ENCODE measurements at places on chromosomes 16 and 17.

DNA sequence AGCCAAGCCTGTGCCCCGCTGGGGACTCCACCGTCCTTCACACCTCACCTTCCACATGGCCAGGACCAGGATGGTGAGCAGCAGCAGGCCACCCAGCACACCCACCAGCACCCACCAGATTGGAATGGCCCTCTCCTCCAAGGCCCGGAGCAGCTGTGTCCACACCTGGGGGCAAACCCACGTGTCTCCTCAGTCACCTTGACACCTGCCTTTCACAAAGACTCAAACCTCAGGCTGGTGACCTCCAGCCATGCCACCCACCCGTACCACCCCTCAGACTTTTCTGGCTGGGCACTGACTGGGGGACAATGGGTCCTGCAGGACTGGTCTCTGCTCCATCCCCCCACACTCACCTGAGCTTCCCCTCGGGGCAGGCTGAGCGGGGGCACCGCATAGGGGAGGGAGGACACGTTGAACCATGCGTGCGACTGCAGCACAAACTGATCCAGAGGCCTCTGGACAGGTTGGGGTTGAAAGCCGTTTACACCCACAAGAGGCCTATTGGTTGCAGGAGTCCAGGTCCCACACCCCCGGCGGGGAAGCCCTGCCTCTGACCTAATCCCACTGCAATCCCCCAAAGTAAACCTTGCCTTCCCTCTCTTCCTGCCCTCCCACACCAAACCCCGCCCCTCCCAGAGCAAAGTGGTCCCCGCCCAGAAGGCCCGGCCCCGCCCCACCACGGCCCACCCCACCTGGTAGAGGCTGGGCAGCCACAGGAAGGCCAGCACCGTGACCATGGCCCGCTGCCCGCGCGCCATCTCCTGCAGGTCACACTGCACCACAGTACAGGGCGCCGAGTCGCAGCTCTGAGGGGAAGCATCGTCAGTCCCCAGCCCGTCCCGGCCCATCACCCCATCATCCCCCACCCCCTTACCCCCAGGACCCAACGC lies 10.9 kb upstream of the FAM171A2 start:
- DNase-seq: no peak

- DNase-seq: no peak
These were observed at the start of gene RILP for GRCh38 chr17:1649844-1650501. TSS of gene RILP (minus strand) at chr17:1649866. CDS start at chr17:1649804, 62 bp downstream.

DNA sequence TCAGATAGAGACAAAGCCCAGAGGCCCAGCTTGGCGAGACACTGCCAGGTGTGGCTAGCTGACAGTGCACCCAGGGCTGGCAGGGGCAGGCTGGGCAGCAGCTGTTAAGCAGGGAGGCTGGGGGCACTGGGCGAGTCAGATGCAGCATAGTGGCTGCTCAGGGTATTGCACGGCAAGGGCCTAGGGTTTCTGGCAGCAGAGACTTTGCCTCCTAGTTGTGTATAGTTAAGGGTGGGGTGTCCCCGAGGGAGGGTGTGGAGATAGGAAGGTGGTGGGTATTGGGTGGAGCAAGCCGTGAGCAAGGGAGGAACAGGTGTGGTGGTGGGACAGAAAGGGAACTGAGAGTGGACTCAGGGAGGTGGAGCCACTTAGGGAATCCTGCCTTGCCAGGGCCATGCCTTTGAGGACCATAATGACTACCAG lies 66.0 kb downstream of the SMPD3 start:
- DNase-seq: no peak

GRCh38 chr17:1179818-1180742 lies at the start of gene ABR:
TSS of gene ABR (minus strand) at chr17:1179981. CDS start at chr17:1179727, 254 bp downstream.
- peak; percentile 34 for DNase-seq

DNA sequence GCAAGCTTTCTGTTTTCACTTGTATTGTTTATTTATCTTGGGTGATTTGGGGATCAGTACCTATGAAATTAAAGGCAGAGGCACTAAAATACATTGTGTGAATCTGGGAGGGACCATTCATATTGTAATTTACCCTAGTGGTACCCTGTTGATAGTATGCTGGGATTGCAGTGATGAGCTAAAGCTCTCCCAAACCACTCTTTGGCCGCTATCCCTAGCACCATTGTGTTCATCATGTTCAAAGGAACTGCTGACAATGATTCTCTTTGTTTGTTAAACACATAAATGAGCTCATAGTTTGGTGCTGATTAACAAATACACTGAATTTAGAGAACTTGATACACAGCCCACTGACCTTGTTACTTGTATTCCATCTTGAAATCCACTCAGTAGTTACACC lies 1469.8 kb downstream of the CDH11 start:
- DNase-seq: no peak

GRCh38 chr17:2262135-2262587 lies 41.4 kb downstream of the SMG6 start:
- DNase-seq: no peak

DNA sequence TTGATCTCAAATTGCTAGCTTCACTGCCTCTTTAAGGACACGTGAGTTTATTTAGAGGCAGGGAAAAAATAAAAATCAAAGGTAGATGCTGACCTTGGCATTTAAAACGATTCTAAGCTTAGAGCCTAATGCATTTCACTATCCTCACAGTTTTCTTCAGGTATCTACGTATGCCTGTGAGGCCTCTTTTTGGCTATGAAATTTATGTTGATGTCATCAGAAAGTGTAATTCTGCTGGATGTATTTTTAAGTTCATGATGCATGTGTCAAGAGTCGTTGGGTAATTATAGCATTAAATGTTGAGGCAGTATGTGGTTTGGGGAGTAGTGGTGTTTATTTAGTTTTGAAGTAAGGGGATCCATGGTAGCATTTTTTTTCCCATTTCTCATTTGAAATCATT lies 4.2 kb upstream of the KRTAP3-2 start:
- no peak for DNase-seq

DNA sequence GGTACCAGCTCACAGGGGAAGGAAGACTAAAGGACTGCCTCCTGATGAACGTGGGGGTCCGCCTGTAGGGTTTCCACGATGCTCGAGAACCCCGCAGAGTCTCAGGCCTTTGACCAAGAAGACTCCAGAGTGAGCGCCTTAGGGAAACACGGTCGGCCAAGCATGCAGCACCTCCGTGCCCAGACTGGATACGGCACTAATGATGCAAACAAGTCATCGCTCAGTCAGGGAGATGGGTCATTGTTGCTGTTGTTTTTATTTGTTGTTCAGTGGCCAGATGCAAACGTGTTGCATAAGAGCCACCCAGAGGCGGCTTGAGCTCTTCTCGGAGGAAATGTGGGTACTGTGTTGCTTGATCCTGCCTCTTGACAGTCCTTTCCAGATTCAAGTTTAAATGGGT lies 19.3 kb upstream of the RBFOX3 start:
- DNase-seq: peak; percentile 4

GRCh38 chr17:79372470-79373238 lies 238.2 kb downstream of the RBFOX3 start:
- no peak for DNase-seq

DNA sequence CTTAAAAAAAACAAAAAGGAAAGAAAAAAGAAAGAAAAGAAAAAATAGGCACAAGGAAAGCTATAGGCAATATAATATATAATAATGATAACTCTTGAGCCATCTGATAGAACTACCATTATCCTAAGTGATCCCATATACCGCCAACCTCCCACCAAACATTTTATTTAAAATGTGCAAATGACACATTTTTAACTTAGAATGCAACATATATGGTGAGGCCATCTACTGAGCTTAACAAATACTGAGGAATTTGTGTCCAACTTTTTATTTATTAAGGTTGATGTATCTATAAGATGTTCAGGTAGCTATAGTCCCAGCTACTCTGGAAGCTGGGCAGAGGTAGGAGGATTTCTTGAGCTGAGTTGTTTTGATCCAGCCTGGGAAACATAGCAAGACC lies 14.4 kb upstream of the APPBP2 start:
- DNase-seq: no peak

DNA sequence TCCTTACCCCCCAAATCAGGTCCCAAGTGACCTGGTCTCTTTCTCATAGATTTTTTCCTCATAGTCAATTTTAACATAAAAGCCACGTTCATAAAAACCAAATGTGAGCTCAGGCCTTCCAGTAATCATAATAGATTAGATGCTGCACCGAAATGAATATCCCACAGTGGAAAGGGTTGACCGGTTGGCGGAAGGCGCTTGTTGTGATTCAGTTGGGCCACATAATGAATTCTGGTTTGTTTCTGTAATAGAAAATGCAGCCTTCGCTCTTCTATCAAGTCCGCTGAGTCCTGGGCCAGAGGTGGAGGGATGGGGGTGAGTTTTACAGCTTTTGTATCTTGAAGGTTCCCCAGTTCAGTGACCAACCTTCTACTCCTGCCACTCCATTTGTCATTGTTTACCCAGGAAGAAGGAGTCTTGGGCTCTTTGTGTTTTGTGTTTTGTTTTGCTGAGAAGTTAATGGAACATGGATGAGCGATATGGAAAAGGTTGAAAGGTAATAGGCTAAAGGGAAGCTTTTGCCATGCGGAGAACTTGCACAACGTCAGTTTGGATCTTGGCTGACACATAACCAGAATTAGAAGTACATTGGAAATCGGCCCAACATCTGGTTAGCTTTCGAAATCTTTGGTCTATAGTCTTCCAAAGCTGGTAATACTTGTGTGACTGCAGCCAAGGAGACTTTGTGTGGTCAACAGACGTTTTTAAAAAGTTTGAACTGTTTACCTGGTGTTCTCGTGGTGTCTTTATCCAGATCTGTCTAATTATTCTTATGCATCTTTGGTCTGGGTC lies 89.5 kb downstream of the CLEC16A start:
- no peak for DNase-seq

- no peak for DNase-seq
These were observed 224 bp upstream of the NHERF1 start for GRCh38 chr17:74748279-74748528.

- no peak for DNase-seq
These were observed 72.6 kb upstream of the CNEP1R1 start for GRCh38 chr16:49952386-49952785.

DNA sequence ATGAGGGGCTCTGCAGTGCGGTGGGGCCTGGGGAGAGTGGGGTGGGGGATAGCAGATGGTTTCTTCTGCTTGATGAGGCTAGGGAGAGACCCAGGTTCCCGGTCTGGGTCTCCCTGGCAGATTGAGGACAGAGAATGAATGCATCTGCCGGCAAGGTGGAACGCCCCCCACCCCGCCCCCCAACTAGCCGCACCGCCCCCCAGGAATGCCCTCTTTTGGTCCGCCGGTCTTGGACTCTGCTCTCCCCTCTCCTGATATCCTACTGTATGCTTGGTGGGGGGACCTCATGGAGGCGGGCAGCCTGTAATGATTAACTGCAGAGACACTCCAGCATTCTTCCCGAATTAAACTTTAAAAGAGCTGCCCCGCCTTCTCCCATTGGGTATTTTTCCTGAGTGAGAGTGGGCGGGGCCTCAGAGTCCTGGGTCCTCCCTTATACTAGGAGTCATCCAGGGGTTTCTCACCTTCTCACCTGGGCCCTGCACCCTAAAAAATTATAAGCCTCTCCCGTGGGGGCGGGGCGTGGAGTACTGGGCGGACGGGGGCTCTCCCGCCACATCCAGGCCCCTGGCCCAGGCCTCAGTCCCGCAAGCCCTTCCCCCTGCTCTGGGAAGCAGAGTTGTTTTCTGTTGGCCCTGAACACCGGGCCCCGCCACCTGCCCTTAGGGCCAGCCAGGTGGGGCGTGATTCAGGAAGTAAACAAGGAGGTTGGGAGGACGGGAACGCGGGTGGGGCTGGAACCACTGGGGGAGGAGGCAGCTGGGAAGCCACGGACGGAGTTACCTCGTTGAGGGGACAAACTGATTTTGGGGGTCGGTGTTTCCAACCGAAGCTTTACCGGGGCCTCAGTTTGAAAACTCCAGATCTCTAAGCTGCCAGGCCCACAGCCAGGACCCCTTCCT lies 1.5 kb downstream of the GRB7 start:
- peak; percentile 48 for DNase-seq

DNA sequence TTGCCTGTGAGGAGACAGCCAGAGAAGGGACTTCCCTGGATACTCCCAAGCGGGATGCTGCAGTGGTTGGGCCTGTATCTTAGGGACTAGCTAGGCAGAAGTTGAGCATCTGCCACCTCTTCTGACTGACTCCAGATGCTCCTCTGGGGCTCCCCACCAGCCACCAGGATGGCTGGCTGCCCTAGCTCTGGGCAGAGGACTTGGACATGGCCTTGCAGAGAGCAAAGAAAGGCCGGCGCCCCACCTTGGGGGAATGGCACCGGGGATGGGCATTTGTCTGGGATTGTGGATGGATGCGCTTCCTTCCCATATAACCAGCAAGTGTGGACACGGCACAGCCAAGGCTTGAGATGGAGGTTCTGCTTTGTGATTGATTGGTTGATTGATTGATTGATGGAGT lies 69.0 kb downstream of the OR1D5 start:
- no peak for DNase-seq

DNA sequence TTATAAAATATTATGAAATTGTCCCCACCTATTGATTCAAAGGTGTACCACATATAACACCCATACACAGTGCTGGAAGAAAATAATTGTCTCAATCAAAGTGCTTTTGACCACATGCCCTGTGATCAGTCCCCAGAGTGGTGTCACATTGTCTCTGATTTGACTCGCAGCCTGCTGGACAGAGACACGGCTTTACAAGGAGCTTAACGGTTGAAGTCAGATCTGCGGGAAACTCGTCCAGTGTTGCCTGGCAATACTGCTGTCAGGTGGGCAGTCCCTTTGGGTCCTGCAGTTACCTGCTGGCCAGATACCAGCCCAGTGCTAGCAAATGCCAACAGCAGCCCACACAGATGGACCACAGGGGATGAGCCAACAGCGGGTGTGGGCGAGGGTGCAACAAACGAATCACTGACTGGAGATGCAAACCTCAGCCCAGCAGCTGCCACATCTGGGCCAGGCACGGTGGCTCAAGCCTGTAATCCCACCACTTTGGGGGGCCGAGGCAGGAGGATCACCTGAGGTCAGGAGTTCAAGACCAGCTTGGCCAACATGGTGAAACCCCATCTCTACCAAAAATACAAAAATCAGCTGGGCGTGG lies 26.2 kb upstream of the SSTR2 start:
- no peak for DNase-seq

GRCh38 chr17:40463122-40463550 lies 19.9 kb downstream of the IGFBP4 start:
- DNase-seq: no peak

DNA sequence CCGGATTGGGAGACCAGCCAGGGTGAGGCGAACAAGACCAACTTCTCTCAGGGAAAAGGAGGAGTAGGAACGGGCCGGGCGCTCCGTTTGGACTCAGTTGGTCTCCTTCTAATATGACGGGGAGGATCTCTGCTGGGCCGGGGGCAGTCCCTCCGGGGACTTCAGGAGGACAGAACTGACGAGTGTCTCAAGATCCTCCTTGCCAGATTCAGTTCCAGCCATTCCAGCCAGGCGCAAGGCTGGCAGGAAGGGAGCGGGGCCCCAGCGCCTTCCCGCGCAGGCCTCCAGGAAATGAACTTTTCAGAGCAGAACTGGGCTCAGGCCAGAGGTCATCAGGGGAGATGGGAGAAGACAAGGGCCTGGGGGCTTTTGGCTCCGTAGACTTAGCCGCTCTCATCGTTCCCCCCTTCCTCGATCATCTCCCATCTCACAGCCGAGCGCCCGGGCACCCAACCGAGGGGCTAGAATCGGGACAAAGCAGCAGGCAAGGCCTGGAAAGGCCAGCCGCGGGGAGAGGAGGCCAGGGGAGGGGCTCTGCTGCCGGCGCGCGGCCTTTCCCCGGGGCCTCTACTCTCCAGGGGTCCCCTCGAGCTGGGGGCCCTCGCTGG lies 1.6 kb downstream of the ZNF423 start:
- DNase-seq: no peak

GRCh38 chr17:65035704-65036103 lies 20.8 kb downstream of the GNA13 start:
- DNase-seq: no peak

Data from progenitor cell of endocrine pancreas (in vitro differentiated cells).